NCI-H524 (cell line): ENCODE measurements at places on chromosomes 2 and 18.

GRCh38 chr2:84865181-84865783, 15.6 kb downstream of the TRABD2A start:
- DNase-seq = no peak

GRCh38 chr2:173043476-173043875, 32.2 kb upstream of the MAP3K20 start:
- no peak for DNase-seq

GRCh38 chr2:136251885-136252585, 134.1 kb upstream of the CXCR4 start:
- DNase-seq = no peak

- no peak for DNase-seq
Measured at GRCh38 chr18:48741866-48742265, 203.0 kb downstream of the CTIF start.

DNA sequence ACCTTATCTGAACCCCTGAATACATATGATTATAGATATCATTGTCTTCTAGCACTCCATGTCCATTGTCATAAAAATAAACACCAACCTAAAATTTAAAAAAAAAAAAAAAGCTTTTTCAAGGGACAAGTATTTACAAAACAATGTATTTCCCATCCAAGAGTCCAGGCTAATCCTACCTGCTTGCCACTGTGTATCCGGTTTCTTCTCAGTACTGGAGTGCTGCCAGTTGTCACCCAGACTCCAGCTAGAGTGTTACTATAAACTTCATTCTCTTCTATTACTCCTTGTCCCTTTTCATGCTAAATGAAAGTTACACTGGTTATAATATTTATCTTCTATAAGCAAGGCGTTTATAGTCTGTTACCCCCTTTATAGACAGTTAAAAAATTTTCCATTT, 35.8 kb downstream of the MSH6 start:
- no peak for DNase-seq

DNA sequence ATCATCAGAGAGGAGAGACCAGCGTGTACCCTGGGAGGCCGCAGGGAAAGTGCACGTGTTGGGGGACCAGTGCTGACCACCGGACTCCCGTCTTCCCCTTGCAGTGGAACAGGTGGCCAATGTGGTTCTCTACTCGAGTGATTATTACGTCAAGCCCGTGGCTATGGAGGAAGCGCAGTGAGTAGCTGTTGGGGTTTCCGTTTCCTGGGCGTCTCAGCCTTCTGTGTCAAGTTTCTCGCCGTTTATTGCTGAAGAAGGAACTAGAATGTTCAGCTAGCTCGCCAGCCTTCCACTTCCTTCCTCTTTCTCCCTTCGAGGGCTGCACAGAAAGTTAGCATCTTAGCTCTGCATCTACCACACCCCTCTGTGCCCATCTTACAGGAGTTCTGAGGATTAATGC, 22.8 kb upstream of the DGKD start:
- DNase-seq = no peak

- DNase-seq = no peak
Measured at GRCh38 chr18:21454725-21455124, 145.8 kb downstream of the ESCO1 start.

DNA sequence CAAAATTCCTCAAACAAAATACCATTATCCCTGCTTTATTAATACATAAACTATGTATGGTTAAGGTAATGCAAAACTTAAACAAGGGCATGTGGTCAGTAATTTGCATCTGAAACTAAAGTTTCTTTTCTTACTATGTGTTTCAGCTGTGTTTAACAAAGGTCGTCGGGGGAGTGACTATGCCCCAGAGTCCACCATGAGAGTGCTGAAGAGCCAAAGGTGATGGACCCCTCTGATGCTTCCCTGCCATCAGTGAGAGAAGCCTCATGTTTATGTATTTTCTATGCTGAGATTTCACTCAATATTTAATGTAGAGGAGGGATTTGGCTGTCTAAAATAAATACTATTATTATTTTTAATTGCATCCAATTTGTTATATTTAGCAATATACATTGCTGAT, 707.2 kb upstream of the REG3G start:
- no peak for DNase-seq

DNA sequence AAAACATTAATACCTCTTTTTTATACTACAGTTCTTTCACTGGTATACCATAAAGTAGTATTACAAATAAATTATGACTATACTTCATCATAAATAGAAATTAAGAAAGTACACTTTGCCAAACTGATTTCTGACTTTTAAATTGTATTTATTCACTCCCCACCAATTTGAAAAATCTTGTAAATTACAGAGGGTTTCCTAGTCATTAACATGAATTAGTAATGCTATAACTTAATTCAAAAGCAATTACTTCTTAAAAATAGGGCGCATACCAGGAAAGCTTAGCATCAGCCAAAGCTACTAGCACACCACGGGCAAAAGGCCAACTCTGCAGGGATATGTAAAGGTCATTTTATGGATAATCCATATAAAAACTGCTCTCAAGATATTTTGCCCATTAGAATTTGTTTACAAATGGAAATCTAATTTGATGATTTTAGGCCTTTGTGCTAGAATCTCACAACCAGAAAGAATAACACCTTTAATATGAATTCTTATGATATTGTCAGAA, 142.3 kb downstream of the PIGN start:
- DNase-seq = no peak

DNA sequence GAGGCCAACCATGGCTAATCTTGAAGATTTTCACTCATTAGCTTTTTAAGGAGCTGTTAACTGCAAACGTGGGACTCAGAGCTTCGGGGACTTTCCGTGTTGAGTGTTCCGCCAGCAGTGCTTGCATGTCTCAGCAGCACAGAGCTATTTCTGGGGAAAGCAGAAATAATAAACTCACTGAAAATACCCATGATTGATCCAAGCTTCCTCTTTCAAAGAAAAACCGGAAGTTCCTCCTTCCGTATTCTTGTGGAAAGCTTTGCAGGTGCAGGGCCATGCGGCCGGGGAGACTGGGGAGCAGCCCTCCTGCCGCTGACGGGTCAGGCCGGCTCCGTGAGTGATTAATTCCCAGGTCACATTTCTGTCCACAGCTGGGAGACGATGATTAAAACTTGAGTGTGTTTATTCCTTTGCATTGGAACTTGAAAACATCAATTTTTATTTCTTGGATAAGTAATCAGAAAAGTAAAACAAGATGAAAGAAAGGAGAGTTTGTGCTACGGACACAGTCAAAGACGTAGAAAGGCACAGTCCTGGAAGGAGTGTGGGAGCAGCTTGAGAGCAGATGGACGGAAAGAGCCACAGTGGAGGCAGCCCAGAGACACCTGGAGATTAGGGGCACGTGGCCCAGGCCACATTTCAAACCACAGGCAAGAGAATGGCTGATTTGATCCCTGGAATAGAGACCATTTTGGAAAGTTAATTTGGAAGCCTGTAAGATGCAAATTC, 54.2 kb upstream of the CTDP1 start:
- DNase-seq = no peak

DNA sequence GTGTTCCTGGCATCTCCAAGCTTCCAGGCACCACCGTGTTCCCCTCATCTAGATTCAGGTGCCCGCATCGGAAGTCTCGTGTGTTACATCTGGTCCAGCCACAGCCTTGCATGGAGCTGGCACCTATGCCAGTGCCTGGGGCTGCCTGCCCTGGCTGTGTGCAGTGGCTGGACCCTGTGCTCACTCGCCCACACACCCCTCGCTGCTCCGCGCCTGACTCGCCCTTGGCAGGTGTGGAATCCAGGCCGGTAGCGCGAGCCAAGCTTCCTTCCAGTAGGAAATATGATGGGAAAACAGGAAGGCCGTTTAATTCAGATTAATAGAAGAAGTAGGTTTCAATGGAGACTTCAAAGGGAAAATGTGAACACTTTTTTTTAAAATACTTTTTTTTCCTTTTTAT, 78.0 kb downstream of the PTPN4 start:
- no peak for DNase-seq

DNA sequence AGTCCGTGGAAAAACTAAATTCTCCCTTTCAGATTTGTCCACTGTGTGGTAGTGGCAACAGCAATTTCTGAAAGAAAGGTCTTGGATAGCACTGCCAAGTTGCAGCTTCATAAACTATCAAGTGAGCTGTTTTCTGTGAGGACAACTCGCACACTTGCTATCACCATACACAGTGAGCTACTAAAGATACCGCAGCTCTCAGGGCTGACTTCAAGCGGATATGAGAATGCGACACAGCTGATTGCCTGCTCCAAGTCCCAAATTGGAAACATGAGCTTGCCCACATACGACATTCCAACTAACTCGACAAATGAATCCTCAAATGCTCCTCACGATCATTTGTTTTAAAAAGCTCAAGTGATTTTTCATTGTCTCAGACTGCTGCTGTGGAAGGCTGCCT, 46.2 kb downstream of the E2F6 start:
- no peak for DNase-seq

- DNase-seq = no peak
Measured at GRCh38 chr2:218366621-218367414, 10.2 kb downstream of the CATIP start.

GRCh38 chr2:174339561-174340399, 5.0 kb downstream of the SP9 start:
- no peak for DNase-seq

- DNase-seq = no peak
Measured at GRCh38 chr2:47737191-47737975, 45.6 kb upstream of the MSH6 start.

- DNase-seq = no peak
Measured at GRCh38 chr2:82636402-82637020, 1822.6 kb downstream of the SUCLG1 start.

DNA sequence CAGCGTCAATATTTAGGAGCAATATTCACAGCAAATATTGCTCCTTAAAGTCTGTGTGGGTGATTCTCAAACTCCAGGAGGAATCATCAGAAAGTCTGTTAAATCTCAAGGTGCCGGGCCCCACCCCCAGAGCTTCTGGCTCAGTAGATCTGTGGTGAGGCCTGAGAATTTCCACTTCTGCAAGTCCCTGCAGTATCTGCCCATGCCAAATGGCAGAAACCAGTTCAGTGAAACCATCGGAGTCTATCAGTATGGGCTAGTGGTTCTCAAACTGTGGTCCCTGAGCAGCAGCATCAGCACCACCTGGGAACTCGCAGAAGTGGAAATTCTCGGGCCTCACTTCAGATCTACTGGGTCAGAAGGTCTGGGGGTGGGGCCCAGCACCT, 202.9 kb downstream of the SLC4A3 start:
- DNase-seq = no peak

GRCh38 chr2:113709022-113709421, 47.4 kb downstream of the SLC35F5 start:
- DNase-seq = no peak

GRCh38 chr18:21933931-21934765, 193.6 kb downstream of the MIB1 start:
- DNase-seq = no peak

DNA sequence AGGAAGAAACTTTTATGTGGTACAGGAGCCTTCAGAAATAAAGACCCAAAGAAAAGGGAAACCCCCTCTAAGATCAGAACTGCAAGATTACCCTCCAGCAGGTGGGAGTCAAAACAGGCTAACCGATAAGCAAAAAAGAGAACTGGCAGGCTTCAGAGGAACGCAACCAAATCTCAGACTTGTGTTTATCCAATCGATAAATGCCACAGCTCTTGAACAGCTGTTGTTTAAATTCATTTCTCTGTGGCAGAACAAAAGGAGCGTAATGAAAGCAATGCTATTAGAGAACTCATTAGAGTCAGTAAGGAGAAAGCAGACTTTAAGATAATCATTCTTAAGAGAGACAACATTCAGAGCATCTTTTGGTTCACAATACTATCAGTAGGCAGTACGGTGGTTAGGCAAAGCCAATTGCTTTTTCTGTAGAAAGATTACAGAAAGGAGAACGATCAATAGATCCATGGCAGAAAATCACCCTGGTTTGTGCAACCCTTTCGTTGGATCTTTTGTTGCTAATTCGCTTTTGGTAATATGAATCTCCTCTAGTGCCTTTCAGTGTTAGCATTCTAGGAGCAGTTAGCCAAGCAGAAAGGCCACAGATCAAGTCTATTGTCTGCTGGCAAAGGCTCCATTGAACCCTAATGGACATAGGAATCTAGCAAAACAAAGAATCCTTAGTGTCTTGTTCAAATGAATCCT, 476.4 kb upstream of the CHST9 start:
- DNase-seq = no peak

GRCh38 chr2:223908304-223908998, 36.7 kb downstream of the WDFY1 start:
- no peak for DNase-seq

GRCh38 chr2:218983934-218984238, 1.1 kb downstream of the FEV start:
- no peak for DNase-seq

GRCh38 chr18:13392899-13393298, 174.3 kb downstream of the LDLRAD4 start:
- DNase-seq = no peak

DNA sequence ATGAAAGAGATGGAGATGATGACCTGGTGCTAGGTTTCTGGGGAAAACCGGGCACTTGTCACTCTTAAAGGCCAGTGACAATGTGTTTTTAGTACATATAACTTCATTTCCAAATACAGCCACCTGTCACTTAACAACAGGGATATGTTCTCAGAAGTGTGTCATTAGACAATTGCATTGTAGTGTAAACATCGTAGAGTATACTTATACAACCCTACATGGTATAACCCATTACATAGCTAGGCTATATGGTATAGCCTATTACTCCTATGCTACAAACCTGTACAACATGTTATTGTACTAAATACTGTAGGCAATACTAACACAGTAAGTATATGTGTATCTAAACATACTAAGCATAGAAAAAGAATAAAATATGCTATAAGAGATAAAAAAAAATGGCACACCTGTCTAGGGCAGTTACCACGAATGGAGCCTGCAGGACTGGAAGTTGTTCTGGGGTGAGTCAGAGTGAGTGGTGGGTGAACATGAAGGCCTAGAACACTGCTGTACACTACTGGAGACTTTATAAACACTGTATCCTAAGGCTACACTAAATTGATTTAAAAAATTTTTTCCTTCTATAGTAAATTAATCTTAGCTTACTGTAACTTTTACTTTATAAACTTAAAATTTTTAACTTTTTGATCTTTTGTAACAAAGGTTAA, 123.2 kb downstream of the THADA start:
- DNase-seq = no peak

- no peak for DNase-seq
Measured at GRCh38 chr2:211881449-211881848, 657.2 kb downstream of the ERBB4 start.

GRCh38 chr2:68431316-68431972, 35.6 kb downstream of the FBXO48 start:
- DNase-seq = no peak

- no peak for DNase-seq
Measured at GRCh38 chr18:12631831-12632477, 26.0 kb downstream of the SPIRE1 start.
